ENCODE measurements at places on chromosomes 16 and 17.

DNA sequence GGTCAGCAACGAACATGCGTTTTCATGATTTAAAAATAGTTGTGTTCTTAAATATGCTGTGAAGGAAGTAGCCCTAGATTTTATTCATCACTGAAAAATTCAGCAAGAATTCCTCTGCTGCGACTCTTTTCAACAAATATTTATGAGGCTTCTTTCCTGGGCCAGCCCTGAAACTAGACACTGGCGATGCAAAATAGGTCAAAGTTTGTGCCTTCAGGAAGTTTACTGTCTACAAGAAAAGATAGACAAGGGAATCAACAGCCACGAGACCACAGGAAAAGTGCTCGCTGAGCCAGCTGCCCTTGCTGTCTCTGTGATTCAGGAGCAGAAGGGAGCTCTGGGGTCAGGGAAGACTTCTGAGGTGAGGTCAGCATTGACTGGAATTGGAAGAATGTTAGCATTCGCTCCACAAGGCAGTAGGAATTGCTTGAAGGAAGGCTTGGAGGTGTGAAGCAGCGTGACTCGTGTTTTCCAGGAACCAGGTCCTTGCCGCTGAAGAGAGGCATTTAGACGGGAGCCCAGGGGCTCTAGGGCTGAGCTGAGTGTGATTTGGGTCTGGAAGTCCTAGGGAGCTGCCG is 1.9 kb upstream of the RPL26 start:
- DNase-seq: peak; percentile 94

GRCh38 chr17:44598932-44599297 is 41.6 kb downstream of the FZD2 start:
- no peak for DNase-seq

GRCh38 chr16:64351121-64351520 is 770.7 kb downstream of the CDH11 start:
- no peak for DNase-seq

DNA sequence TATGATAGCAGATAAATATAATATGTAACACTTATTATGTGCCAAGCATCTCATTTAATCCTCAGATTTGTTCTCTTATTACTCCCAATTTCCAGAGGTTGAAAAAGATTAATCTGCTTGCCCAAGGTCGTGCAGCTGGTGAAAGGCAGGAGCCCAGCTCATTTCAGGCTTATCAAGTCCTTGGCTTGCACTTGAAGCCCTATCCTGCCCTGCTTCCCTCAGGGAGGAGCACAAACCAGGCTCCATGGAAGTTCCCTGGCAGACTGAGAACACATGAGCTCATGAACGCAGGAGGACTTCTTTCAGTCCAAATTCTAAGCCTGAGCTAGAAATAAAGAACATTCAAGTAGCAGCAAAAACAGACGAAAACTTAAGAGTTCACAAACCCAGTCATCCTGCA is 74.8 kb downstream of the USP31 start:
- no peak for DNase-seq

- no peak for DNase-seq
Observed at GRCh38 chr17:74637265-74637664, 13.7 kb upstream of the CD300E start.

GRCh38 chr16:84947996-84948850 is 63.1 kb downstream of the ZDHHC7 start:
- DNase-seq: no peak

DNA sequence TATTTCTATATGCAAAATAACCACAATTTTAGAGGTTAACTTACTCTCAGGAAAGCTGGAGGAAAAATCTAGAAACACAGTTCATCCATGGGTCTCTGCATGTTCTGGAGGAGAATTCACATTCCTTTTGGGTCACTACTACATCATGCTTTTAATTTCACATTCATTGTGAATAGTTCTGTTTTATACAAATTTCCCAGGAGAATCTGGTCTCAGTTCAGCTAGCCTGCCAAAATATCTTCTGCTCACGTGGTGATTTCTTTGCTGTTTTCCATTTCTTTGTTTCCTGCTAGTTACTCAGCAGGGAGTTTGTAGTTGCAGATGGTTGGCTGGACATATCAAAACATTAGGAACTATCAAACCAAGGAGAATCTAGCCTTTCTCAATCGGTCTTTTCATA is at the start of gene ABCA9:
Gene ABCA9, minus strand, starts transcription at position 106 of the 400 bp plus-strand sequence. CDS start 9,801 bp downstream, outside the sequence.
- peak; percentile 30 for DNase-seq

- no peak for DNase-seq
Observed at GRCh38 chr16:46862555-46863447, 21.4 kb upstream of the GPT2 start.

DNA sequence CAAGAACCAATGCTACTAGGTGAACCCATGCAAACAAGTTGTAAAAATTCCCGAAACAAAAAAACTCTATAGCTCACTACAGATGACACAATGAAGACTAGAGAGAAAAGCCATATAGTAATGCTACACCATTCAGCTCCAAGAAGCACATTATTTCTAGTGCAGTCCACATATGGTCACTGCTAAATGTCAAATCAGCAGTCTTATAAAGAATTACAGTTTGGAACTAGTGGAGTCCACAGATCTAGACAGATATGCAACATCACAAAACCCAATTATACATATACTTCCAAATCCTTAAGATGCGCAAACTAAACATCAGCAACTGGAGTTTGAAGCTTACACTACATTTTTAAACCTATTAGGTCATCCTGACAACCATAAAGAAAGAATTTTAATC is 33.5 kb downstream of the GPATCH8 start:
- DNase-seq: no peak

- no peak for DNase-seq
Observed at GRCh38 chr16:11423315-11424117, 78.3 kb downstream of the RMI2 start.

GRCh38 chr17:6567528-6568183 is 11.3 kb upstream of the PITPNM3 start:
- no peak for DNase-seq

DNA sequence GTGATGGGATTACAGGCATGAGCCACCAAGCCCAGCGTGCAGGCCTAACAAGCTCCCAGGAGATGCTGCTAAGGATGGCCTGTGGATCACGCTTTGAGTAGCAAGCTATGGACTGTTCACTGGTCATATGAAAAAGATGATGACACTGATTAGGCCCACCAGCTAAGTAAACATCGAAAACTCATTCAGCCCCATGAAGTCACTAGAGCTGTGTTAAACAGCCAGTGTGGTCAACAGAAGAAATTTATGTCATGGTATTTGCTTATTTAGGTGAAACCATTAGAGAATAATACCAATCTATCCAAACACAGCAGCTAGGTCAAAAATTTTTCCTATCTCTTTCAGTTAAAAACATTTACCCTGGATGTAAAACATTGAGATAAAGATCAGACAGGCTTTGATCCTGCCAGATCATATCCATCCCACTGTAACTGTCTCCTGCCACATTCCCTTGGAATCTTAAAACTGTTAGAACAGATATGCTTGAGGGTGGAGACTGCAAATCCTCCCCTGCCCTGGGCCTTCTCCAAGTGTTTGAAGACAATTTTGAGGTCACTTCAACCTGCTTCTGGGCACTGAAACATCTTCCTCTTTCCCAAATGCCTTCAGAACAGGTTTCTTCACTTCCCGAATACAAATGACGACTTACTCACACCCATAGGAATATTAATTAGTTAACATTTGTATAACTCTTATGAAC is 30.9 kb downstream of the HOXB1 start:
- DNase-seq: no peak

DNA sequence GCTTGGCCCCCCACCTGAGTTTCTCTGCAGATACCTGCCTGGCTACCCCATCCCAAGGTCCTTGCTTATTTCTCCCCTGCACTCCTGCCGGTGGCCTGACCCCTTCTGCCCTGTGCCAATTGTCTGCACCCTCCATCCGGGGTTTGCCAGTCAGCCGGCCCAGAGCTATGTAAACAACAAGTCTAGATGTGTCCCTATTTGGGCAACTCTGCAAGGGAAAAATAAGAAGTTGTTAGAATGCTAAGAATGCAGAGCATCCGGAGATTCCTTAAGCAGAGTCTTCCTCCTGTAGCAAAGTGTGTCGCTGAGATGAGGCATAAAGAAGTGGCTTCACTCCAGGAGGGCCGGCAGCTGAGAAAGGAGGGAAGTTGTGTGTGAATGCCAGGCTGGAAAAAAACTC is 46.6 kb downstream of the RGS9 start:
- DNase-seq: no peak

DNA sequence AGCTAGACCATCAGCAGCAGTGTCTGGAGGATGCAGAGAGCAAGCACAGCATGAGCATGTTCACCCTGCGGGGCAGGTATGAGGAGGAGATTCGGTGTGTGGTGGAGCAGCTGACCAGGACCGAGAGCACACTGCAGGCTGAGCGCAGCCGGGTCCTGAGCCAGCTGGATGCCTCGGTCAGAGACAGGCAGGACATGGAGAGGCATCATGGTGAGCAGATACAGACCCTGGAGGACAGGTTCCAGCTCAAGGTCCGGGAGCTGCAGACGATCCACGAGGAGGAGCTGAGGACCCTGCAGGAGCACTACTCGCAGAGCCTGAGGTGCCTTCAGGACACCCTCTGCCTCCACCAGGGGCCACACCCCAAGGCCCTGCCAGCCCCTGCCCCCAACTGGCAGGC is 38.8 kb downstream of the PLD6 start:
- no peak for DNase-seq

- DNase-seq: no peak
Observed at GRCh38 chr17:4386406-4386805, 19.9 kb upstream of the UBE2G1 start.

DNA sequence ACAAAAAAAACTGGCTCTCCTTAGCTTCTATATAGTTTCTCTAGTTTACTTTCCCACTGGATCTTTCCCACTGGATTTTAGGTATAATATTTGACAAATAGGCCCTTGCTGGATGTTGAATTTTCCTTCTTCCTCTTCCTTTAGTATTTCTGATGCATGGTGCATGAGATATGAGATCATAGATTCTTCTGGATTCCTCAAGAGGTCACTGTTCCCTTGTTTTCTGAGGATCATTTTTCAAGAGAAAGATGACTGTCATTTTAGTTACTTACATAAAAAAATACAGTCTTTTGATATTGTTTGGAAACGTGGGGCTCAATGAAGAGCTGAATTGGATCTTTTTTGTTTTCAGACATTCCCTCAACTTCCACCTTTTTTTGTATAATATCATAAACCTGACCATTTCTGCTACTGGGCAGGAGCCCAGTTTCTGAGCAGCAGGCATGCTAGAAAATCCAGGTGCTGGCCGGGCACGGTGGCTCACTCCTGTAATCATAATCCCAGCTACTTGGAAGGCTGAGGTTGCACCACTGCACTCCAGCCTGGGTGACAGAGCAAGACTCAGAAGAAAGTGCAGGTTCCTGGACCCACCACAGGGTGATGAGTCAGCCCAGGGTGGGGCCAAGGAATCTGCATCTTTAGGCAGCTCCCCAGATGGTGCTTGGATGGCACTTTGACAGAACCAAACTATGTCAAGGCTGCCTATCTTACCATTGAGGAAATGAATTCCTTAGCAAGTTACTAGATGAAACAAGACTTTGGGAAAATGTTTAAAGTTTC is 70.3 kb downstream of the SDR42E1 start:
- DNase-seq: peak; percentile 8

- no peak for DNase-seq
Observed at GRCh38 chr16:55836158-55836611, 3.3 kb upstream of the CES1 start.

GRCh38 chr17:21170809-21171208 is 43.2 kb downstream of the TMEM11 start:
- no peak for DNase-seq

- no peak for DNase-seq
Observed at GRCh38 chr16:30011714-30012504, 1.1 kb upstream of the DOC2A start.

GRCh38 chr17:29710891-29711418 is 88.2 kb upstream of the CORO6 start:
- peak; percentile 25 for DNase-seq

GRCh38 chr16:70725024-70725911 is 39.4 kb upstream of the MTSS2 start:
- DNase-seq: no peak

DNA sequence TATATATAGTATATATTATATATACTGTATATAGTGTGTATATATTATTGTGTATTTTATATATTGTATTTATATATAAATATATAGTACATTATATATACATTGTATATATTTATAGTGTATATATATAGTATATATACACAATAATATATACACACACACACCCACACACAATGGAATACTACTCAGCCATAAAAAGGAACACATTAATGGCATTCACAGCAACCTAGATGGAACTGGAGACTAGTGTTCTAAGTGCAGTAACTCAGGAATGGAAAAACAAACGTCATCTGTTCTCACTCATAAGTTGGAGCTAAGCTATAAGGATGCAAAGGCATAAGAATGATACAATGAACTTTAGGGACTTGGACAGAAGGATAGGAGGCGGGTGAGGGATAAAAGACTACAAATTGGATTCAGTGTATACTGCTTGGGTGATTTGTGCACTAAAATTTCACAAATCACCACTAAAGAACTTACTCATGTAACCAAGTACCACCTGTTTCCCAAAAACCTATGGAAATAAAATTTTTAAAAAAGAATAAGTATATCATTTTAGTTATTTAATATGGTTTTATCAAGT is 201.9 kb upstream of the CDH11 start:
- DNase-seq: no peak

DNA sequence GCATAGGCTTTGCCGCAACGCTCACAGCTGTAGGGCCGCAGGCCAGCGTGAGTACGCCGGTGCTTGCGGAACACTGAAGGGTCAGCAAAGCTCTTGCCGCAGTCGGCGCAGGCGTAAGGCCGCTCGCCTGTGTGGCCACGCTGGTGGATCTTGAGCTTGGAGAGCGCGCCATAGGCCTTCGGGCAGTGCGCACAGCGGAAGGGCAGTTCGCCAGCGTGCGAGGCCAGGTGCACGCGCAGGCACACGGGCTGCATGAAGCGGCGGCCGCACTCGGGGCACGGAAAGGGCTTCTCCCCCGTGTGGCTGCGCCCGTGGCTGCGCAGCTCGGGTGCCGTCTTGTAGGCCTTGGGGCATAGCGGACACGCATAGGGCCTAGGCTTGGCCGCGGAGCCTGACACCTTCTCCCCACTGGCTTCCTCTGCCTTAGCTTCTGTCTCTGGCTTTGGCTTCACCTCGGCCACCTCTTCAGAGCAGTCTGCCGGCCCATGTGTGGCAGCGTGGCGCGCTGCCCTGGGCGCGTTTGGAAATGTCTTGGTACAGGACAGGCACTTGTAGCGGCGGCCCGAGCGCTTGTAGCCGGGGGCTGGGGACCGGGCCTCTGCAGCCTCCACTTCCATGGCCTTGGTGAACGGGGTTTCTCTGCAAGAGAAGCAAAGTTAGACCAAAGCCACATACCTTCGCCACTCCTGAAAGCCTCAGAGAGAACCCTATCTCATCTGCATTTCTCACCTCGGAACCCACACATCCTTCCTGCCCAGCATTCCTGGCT is 10.0 kb downstream of the ZNF668 start:
- DNase-seq: no peak

GRCh38 chr17:81130385-81131361 is 34.6 kb upstream of the PVALEF start:
- DNase-seq: no peak

GRCh38 chr17:80413771-80414507 is 1.0 kb upstream of the ENDOV start:
- DNase-seq: no peak
